GM19239 (cell line): ENCODE measurements at places on chromosomes 11 and 22.

- no peak for DNase-seq
Observed at GRCh38 chr22:49192180-49192856, 635.4 kb downstream of the BRD1 start.

DNA sequence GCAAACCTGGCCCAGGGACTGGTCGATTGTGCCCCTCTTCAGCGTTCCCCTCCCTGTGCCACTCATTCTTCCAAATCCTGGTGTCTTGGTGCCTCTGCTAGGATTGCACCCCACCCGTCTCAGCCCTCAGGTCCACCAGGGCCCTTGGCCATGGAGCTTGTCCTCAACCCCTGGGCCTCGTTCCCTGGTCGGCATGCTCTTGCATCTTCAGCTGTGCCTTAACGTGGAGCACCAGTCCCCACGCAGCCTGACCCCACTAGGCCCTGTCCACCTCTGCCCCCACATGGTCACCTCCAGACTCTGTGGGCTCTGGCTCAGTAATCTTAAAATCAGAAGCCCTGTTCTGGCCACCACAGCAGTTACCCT is 61.1 kb downstream of the OSBP2 start:
- no peak for DNase-seq

- no peak for DNase-seq
Observed at GRCh38 chr11:71165771-71166170, 86.6 kb downstream of the SHANK2 start.

DNA sequence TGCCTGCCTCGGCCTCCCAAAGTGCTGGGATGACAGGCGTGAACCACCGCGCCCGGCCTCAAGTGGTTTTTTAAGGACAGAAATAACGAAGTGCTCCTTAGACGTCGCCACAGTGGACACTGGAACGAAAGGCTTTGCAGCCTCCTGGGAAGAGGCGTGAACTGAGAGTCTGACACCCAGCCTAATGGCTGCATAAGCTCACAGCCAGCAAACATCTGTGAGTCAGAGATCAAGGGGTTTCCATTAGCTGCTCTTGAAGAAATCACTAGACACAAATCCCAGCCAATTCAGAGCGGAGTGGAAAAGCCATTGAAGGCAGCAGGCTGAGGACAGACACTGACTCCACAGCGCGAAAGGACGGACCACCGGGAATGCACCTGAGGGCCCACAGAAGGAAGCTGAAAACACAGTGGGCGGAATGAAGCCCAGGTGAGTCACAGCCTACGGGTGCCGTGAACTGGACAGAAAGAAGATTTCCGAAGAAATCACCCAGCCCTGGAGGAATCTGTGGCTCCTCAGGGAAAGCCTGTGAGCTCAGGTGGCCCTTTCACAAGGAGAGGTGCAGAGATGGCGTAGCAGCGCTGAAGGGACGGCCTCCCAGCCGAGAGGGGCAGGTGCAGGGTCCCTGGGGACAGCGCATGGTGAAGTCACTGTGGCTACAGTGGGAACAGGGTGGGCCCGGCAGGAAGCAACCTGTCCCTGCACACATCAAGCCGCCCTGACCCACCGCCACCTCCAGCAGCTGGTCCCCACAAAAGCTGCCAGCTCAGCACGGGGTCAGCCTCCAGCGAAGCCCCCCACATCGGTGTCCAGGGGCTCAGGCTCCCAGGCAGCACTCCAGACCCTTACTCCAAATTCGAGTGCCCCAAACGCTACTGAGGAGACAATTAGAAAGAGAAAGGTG is 11.6 kb downstream of the LMNTD2 start:
- no peak for DNase-seq
